ENCODE measurements at places on chromosomes 12 and 14.

DNA sequence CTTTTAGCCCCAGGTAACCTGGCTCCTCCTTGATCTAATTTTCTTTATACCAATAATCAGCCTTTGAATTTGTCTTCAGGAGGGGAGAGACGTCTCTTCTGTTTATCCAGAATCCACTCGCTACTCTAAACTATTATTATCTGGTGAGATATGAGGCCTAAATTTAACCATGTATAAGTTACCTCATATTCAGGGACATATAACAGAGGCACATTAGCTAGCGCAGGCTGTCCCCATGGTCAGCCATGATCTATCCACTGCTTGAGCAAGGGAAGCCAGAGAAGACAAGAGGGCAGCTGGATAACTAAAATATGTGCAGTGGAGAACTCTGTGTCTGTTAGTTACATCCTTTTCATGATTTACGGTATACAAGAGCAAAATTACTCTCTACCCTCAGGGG lies 481.0 kb downstream of the RAD51B start:
- no peak for DNase-seq

DNA sequence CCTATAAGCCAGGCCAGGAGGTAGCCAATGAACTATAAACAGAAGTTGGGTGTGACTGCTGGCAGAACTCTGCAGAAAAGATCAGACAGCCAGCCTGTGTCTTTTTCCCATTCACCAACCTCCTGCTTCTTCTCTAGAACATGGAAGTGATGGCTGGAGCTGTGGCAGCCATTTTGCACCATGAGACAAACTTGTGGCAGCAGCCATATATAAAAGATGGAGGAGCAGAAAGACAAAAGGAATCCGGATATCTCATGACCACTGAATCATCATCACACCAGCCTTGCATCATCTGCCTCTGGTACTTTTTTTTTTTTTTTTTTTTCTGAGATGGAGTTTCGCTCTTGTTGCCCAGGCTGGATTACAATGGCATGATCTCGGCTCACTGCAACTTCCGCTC lies 8.7 kb downstream of the BEGAIN start:
- DNase-seq: no peak

GRCh38 chr14:21352587-21352986 lies 31.2 kb downstream of the SUPT16H start:
- DNase-seq: no peak

- no peak for DNase-seq
Observed at GRCh38 chr14:89247457-89248122, 169.4 kb downstream of the FOXN3 start.

DNA sequence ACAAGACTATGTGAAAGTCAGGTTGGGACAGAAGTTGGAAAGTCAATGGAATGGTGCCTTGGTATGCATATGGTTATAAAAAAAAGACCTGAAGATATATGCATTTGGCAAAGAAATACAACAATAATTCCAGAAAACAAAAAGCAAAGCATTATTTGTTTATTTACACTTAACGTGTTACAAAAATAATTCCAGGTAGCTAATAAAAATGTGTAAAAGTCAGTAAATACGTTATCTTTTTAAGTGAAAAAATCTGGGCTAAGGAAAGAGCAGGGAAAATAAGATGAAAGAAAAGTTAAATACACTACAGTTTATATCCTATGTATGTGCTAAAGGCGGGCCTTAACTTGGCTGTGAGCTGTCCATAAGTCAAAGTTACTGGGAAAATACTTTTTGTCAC lies 266.3 kb downstream of the MED13L start:
- DNase-seq: no peak

- no peak for DNase-seq
Observed at GRCh38 chr12:128388461-128389000, 121.6 kb downstream of the TMEM132C start.

DNA sequence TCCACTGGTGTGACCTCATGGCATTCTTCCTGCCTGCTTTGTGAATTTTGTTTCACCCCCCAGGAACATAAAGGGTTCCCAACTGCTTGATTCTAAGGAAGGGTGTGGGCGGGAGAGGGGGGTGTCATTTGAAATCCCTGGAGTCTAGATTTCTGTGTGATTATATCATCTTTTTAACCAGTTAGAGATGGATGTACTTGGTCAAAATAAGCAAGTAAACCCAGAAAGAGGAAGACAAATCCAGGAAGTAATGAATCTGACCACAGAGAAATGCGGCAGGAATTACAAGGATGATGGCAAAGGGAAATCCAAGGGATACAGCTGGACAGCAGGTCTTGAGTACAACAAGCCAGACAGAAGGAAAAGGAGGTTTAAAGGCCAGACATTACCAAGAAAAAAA lies 38.9 kb downstream of the DMAC2L start:
- DNase-seq: no peak

- no peak for DNase-seq
Observed at GRCh38 chr12:96400631-96401075, 414 bp upstream of the CDK17 start.

- DNase-seq: no peak
Observed at GRCh38 chr12:263574-263973, 938 bp upstream of the SLC6A13 start.

DNA sequence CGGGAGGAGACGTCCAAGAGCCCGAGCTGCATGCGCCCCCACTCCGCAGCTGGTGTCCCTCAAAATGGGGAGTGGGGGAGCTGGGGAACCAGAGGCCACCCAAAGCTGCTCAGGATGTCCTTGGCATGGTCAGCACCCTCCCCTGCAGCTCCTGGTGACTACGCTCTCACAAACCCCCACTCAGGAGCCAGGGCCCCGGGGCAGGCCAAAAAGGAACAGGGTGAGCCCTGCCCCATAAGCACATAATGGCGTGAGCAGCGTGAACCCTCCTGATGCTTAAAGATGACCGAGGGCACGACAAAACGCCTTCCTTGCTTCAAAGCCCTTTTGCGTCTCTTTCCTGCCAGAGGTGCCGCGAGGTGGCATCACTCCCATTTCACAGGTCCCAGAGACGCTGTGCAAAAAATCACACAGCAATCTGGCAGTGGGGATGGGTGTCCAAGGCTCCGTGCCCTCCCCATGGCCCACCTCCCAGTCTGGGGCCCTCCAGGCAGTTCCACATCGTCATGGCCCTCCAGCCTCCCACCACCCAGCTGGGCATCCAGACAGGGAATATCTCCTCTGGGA lies 13.5 kb downstream of the NCOR2 start:
- no peak for DNase-seq

GRCh38 chr12:80374615-80375014 lies 69.4 kb upstream of the PTPRQ start:
- DNase-seq: no peak

DNA sequence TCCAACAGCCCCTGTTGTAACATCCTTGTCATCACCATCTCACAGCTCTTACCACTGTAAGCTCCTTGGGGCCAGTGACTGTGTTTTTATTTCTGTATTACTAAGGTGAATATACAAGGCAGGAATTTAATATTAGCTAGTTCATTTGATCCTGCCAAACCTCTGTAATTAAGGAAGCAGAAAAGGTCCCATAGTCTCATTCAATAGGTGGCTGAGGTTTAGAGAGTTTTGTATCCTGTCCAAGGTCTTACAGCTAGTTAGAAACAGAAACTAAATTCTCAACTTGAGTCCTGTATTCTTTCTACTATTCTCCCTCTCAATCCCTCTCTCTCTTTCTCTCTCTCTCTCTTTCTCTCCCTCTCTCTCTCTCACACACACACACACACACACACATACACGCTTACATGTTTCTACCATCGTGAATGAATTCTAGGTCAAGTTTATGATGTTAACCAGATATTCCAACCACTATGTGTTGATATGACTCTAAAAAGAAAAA lies 543 bp upstream of the GLIPR1 start:
- no peak for DNase-seq

DNA sequence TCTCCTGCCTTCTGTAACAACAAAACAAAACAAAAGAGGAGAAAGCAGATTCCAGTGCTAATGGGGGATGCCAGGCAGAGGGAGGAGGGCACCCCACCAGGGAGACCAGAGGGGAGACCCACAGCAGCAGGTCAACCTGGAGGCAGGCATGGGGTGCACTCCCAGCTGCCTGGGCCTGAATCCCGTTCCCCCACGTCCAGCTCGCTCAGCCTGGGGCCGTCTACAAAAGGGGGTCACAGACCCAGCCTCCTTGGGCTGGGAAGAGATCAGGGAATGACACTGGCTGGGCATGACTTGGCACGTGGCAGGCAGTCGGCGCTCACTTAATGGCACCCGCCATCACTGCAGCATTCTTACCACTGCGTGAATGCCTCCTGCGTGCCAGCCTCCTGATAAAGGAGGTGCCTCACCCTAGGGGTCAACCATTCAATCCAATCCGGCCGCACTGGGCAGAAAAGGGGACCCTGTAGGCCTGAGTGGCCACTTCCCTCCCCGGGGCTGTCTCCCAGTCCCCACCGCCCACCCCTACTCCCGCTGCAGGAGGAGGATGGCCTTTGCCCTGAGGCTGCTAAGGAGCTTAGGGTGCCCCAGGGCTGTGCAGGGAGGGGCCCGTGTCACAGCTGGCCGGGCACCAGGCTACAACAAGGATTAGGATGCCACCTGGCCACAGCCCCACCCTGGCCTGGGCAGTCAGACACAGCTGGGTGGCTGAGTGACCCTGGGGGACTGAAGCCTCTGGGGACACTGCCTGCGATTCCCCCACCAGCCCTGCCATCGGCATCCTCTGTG lies 87.5 kb downstream of the NCOR2 start:
- DNase-seq: no peak

All from activated naive CD4-positive, alpha-beta T cell (primary cell).